Occipital lobe (tissue), 3 donors: ENCODE measurements at places on chromosomes 2 and 18. TPM values are rescaled to one million over a fixed set of nuclear protein-coding genes. Genes with fewer than 3 reads are reported as not detected.

Gene LINC00305
- total RNA-seq, result not detected

Gene ABCG5
- total RNA-seq, result under 0.01 TPM

GRCh38 chr2:54290356-54291025, 34.5 kb upstream of the TSPYL6 start:
- no peak for DNase-seq

DNA sequence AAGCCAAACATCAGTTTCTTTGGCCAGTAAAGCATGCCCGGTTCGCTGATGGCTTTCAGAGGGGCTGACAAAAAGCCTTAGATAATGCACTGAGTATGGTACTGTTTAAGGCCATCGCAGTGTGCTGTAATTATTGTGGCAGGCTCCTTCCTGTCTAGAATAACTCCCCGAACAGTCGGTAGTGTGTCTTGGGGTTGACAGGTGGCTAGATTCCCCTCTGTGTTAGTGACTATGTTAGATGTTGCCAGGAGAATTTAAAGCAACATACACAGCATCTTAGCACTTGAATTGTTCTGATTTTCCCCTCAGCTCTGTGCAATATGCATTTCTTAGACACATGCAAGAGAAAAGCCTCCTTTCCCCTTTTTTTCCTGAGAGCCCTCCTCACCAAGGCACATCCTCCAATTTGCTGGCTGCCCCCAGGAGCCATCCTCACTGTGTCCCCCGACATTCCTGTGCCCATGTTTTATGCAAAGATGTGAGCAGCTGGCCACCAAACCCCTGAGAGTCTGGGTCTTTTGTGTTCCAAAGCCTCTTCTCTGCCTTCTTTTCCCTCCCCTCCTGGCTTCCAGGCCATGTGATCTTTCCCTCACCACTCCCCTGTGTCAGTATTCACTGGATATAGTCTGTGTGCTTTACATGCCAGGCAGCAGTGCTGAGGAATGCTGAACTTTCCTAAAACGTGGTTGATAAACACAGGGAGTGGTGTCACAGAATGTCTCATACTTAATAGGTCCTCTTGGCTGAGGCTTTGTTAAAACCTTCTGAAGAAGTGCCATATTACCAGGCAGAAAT, 331.5 kb downstream of the HRH4 start:
- no peak for DNase-seq

- DNase-seq, result no peak
Measured at GRCh38 chr2:1137913-1138391, 187.3 kb downstream of the SNTG2 start.

DNA sequence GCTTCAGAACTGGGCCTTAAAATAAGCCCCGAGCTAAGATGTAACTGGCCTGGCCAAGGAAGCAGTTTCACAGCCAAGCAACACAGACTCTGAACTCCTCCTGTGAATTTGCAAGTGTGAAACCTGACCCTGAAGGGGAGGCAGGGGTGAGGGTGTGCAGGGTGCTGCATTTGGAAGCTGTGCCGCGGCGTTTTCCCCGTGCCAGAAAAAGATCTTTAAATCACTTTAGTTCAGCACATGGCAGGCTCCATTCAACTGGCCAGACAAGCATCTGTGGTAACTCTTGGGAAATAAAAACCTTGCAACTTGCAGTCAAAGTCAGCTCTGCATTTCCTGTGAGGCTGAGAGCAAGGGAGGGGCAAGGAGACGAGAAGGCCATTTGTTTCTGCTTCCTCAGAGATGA, 209.3 kb upstream of the SOX11 start:
- no peak for DNase-seq

DNA sequence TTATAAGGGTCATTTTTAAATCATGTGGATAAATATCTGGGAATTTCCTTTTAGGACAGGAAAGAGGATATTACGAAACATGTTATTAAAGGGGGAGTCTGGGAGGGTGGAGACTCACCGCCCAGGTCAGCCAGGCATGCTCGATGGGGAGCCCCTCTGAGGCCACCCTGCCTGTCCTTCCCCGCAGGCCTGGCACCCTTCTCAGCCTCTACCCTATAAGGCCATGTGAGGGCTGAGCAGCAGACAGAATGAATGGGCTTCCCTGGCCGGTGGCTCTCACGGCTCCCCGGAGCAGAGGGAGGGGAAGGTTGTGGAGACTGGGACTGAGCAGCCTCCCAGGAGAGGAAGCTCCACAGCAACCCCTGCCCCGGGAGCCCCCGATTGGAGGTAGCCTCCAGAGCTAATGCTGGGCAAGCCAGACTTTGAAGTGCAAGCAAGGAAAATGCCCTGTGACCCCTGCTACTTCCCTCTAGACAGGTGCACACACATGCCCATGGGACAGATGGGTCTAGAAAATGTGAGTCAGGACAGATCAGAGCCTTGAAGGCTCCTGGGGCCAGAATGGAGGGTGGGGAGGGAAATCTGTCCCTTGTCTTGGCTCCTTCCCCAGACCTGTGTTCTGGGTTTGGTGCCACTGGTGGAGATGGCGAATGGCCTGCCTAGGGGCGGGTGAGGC, 13.2 kb upstream of the ARMC9 start:
- no peak for DNase-seq

Gene ITGA4
- 8.7 TPM for total RNA-seq

Gene OR6B2
- total RNA-seq, result not detected

DNA sequence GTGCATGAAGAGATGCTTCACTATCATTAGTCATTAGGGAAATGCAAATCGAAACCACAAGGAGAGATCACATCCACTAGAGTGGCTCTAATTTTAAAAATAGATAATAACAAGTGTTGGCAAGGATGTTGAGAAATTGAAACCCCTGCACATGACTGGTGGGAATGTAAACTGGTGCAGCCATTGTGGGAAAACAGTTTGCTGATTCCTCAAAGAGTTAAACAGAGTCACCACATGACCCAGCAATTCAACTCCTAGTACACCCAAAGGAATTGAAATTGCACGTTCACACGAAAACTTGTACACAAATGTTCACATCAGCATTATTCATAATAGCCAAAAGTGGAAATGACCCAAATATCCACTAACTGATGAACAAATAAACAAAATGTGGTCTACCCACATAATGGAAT, 179.5 kb downstream of the BCL2 start:
- DNase-seq, result no peak

DNA sequence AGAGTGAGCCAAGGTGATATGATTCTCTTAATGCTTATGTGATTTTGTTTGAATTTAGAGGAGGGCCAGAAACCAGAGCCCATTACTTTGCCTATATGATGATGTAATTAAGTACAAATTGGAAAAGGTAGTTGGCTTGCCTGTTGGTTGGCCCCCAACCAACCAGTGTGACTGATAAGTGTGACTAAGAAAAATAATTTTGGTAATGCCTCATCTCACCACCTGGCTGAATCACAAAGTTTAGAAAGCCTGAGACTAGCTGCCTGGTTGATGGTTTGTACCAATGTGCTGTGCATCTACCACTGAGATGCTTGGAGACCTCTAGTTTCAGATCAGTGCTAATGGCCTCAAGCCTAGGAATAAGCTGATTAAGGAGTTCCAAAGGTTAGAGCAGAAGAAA, 338.7 kb downstream of the CDH2 start:
- DNase-seq, result no peak

Gene TDRD15
- 3.0 TPM for total RNA-seq
